ENCODE measurements at places on chromosomes 3 and 15. TPM values are rescaled to one million over a fixed set of nuclear protein-coding genes. Genes with fewer than 3 reads are reported as not detected.

Gene EID1
- total RNA-seq, result 269 TPM

GRCh38 chr3:195897081-195897852 is 11.1 kb downstream of the TNK2 start:
- peak; percentile 52 for DNase-seq
- no peaks in the 10 kb centered on the region for H3K27me3 ChIP-seq
- peak overlapping the region; percentile 89 for H3K27ac ChIP-seq
- H3K4me3 ChIP-seq, result no peak overlapping the region
- H3K4me1 ChIP-seq, result peaks cover 82% of the 10 kb centered on the region

Gene TP53BP1
- total RNA-seq, result 48.8 TPM

DNA sequence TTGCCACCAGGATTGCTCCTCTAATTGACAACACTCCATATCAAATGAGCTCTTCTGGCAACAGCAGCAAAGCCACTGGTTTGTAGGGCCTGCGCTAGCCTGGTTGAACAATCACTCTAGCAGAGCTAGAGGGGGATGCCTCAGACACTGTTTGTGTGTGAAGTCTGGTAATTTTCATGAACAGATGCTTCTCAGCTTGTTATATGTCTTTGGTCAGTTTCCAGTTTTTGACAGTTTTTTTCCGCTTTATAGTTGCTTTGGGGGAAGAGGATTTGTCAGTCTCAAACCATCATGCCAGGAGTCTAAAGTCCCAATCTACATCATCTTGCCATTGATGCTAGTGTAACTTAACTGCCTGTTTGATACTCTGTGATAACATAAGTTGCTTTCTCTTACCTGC is 136.0 kb downstream of the HCN4 start:
- no peak overlapping the region for H3K4me3 ChIP-seq
- H3K27ac ChIP-seq, result no peak overlapping the region
- no peaks in the 10 kb centered on the region for H3K4me1 ChIP-seq
- H3K36me3 ChIP-seq, result peaks cover 2% of the 10 kb centered on the region

Gene ZNF660
- total RNA-seq, result 6.2 TPM

GRCh38 chr15:75455982-75456531 is 4.6 kb upstream of the SIN3A start:
- peaks cover 12% of the 10 kb centered on the region for H3K4me1 ChIP-seq
- DNase-seq, result no peak
- peak overlapping the region; percentile 95 for H3K27ac ChIP-seq
- no peaks in the 10 kb centered on the region for H3K27me3 ChIP-seq

GRCh38 chr3:100269001-100269400 is 8.2 kb downstream of the TBC1D23 start:
- DNase-seq, result no peak
- no peaks in the 10 kb centered on the region for H3K27me3 ChIP-seq
- H3K27ac ChIP-seq, result no peak overlapping the region
- peaks cover 2% of the 10 kb centered on the region for H3K4me1 ChIP-seq

Gene FAM98B
- total RNA-seq, result 6.5 TPM

GRCh38 chr3:114847564-114847963 is 299.5 kb downstream of the ZBTB20 start:
- no peaks in the 10 kb centered on the region for H3K27me3 ChIP-seq
- H3K4me3 ChIP-seq, result no peak overlapping the region
- peaks cover 4% of the 10 kb centered on the region for H3K4me1 ChIP-seq

Gene CYP8B1
- total RNA-seq, result not detected

- DNase-seq, result peak; percentile 41
- H3K4me1 ChIP-seq, result peaks cover 69% of the 10 kb centered on the region
- peak overlapping the region; percentile 92 for H3K27ac ChIP-seq
Observed at GRCh38 chr15:63597821-63598220, 634 bp downstream of the FBXL22 start.

DNA sequence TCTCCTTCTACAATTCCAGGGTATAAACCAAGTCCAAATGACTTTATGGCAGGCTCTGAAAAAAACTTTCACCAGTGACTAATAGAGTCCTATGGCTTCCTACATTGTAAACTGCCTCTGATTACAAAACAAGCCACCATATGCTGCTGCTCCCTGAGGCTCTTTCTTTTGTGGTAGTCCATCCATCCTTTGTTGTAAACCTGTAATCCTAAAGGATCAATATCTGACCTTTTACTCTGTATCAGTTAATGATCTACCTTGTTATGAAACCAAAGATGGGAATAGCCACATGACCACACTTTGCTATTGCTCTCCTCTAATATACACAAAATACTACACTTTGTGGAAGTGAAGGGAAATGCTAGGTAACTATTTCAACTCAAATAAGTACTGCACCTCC is 434.7 kb upstream of the AGTR1 start:
- no peaks in the 10 kb centered on the region for H3K27me3 ChIP-seq
- no peak overlapping the region for H3K4me3 ChIP-seq
- no peaks in the 10 kb centered on the region for H3K36me3 ChIP-seq
- no peak overlapping the region for H3K27ac ChIP-seq
- DNase-seq, result no peak

DNA sequence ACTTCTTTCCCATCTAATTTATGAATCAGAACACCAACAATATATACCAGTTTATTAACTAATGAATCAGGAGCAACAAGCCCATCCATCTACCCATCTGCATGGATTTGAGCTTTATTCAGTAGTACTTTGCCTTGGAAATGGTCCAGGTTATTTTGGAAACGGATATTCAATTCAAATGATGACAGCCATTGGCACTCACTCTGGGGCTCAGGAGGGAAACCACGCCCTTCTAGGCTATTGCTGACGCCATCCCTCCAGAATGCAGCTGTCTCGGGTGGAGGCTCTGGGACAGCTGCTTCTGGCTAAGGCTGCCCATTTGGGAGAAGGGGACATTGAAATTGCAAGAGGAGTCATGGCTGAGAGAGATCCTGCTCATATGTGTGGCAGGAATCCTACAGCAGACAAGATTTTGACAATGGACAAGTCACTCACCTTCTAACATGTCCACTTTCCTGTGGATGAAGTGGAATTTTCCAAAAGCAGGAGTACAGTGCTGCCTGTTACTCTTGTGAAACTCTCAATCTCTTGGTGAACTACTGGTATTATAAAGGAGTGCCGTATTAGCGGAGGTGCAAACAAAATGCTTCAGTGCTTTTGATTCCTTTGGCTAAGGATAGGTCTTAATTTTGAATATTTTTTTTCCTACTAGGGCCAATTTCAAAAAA is 29.3 kb upstream of the TRAK1 start:
- no peaks in the 10 kb centered on the region for H3K36me3 ChIP-seq
- H3K27me3 ChIP-seq, result no peaks in the 10 kb centered on the region
- DNase-seq, result peak; percentile 97
- peak overlapping the region; percentile 98 for H3K27ac ChIP-seq
- peaks cover 77% of the 10 kb centered on the region for H3K4me1 ChIP-seq

DNA sequence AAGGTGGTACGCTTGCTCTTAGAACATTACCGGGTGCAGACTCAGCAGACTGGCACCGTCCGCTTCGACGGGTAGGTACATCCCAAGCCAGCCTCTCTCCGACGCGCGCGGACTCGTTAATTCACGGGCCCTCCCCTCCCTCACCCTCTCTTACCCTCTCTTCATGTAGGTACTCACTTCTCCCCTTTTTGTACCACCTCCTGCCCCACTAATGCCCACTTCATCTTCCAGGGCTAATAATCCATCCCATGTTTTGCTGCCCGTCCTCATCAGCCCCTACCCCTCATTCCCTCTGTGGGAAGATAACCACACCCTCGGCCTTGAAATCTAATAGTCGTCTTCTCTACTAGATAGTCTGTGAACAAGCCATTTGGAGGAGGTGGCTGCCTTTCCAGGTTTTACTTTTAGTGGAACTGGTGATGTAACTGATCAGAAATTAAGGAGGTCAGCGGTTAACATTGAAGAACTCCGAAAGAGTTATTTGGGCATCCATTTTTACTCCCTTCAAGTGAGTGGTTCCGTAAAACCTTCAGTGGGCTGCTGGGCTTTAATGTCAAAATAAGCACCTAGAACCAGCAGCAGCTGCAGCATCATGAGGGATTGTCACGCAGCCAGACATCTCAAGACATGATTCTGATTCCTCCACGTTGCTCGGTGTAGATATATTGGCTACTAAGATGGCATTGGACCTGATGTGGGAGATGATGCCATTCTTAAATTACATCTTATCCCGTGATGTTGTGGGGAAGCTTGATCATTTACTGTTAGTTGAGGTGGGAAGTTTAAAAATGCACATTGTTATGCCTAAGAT is 1.3 kb downstream of the FEM1B start:
- H3K36me3 ChIP-seq, result peaks cover 6% of the 10 kb centered on the region

Gene FGD5
- 14.1 TPM for total RNA-seq

Measured in muscle of leg (tissue), 16 donors.